Pancreas (tissue), 10 donors: ENCODE measurements at places on chromosomes 4 and X. TPM values are rescaled to one million over a fixed set of nuclear protein-coding genes. Genes with fewer than 3 reads are reported as not detected.

- DNase-seq = no peak
Observed at GRCh38 chr4:139266208-139266582, 13.8 kb downstream of the MGARP start.

DNA sequence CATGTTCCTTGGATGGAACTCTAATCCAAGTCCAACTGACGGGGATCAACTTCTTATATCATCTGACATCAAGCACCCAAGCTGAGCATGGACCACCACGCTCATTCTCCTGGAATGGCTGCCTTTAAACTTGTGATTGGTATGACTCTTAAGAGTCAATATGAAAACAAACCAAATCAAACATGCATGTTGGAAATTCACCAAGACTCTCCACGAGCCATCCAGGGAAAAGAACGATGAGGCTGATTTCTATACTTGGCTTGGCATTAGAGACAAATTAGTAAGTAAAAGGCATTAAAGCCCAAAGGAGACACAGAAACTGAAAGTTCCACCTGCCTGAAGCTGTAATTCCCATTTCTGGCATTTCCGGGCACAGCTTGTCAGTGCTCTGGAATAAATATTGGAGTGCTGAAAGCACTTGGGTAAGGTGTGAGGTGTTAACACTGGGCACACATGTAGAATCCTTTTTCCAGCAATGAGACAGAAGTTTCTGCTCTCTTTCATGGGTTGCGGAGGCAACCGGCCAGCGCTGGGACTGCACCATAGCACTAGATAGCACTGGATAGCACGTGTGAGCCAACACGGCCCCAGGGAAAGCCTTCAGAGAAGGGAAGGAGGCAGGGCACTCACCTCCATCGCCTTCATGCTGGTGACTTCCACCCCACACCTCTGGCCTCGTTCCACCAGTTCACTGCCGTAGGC lies 42.1 kb upstream of the CENPU start:
- DNase-seq = no peak

DNA sequence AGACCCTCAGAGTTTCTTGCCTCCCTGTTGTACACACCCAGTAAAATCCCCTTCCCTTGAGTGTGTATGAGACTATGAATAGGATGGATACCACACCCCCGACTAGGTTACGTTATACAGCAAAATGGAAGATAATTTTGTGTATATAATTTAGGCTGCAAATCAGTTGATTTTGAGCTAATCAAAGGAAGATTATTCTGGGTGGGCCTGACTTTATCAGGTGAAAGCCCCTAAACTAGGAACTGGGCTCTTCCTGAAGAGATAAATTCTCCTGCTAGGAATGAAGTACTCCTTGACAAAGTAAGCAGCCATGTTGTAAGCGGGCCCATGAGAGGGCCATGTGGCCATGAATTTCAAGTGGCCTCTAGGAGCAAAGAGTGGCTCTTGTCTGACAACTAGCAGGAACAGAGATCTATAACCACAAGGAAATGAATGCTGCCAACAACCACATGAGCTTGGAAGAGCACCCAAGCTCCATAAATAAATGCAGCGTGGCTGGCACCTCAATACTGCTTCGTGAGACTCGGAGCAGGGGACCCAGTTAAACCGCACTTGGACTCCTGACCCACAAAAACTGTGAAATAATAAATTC lies 646.4 kb downstream of the IL1RAPL1 start:
- no peak for DNase-seq

Gene EFNB1
- total RNA-seq = 13.3 TPM
